ENCODE measurements at places on chromosomes 7 and 10. TPM values are rescaled to one million over a fixed set of nuclear protein-coding genes. Genes with fewer than 3 reads are reported as not detected.
A peak's percentile ranks its signal among the peaks of the same experiment; 100 is the strongest.

- no peak overlapping the region for H3K4me3 ChIP-seq
- H3K36me3 ChIP-seq = no peaks in the 10 kb centered on the region
- DNase-seq = no peak
- H3K27ac ChIP-seq = no peak overlapping the region
Measured at GRCh38 chr7:37255327-37255944, 193.2 kb downstream of the ELMO1 start.

GRCh38 chr10:72764151-72764550 lies 72.2 kb downstream of the MCU start:
- peak overlapping the region; percentile 16 for H3K27ac ChIP-seq
- no peak for DNase-seq
- H3K36me3 ChIP-seq = no peaks in the 10 kb centered on the region
- no peaks in the 10 kb centered on the region for H3K27me3 ChIP-seq

- DNase-seq = no peak
- no peak overlapping the region for H3K4me3 ChIP-seq
- no peaks in the 10 kb centered on the region for H3K36me3 ChIP-seq
Measured at GRCh38 chr10:100878291-100878910, 34.4 kb upstream of the SLF2 start.

- no peaks in the 10 kb centered on the region for H3K27me3 ChIP-seq
- H3K36me3 ChIP-seq = no peaks in the 10 kb centered on the region
- DNase-seq = peak; percentile 26
- no peak overlapping the region for H3K4me3 ChIP-seq
- H3K27ac ChIP-seq = no peak overlapping the region
- no peaks in the 10 kb centered on the region for H3K4me1 ChIP-seq
Measured at GRCh38 chr10:36254199-36254598, 612.1 kb upstream of the FZD8 start.

DNA sequence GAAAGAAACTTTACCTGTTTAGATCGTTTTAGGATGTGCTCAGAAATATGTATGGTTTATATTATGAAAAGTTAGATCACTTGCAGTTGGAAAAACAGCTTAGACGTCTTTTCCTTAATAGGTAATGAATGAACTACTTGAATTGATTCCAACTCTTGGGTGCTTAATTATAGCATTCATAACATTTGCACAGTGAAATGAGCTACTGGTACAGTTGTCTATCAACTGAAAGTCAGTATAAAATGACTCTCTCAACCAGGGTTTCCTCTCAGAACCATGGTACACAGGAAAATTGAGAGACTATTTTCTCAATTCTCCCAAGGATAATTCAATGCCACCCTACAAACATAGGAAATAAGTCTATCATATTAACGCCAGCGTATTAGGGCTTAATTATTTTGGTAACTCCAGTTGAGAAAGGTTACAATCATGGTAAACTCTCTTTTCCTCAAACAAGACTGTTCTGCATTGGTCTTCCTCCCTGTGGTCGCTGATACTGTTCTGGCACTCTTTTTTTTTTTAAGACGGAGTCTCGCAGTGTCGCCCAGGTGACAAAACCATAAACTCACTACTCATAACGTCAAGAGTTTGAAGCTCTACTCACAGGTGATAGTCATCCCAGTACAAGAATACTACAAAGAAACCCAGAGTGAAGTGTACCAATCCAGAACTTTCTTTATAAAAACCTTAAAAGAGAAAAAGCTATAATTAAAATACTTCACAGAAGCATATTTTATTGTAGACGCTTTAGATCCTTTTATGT lies 2.0 kb downstream of the ANLN start:
- H3K27ac ChIP-seq = no peak overlapping the region
- no peak overlapping the region for H3K4me3 ChIP-seq
- H3K27me3 ChIP-seq = no peaks in the 10 kb centered on the region
- H3K4me1 ChIP-seq = peaks cover 14% of the 10 kb centered on the region

GRCh38 chr10:85642082-85642420 lies 724.5 kb downstream of the GRID1 start:
- no peaks in the 10 kb centered on the region for H3K27me3 ChIP-seq
- DNase-seq = no peak
- no peaks in the 10 kb centered on the region for H3K36me3 ChIP-seq
- no peaks in the 10 kb centered on the region for H3K4me1 ChIP-seq
- no peak overlapping the region for H3K4me3 ChIP-seq

DNA sequence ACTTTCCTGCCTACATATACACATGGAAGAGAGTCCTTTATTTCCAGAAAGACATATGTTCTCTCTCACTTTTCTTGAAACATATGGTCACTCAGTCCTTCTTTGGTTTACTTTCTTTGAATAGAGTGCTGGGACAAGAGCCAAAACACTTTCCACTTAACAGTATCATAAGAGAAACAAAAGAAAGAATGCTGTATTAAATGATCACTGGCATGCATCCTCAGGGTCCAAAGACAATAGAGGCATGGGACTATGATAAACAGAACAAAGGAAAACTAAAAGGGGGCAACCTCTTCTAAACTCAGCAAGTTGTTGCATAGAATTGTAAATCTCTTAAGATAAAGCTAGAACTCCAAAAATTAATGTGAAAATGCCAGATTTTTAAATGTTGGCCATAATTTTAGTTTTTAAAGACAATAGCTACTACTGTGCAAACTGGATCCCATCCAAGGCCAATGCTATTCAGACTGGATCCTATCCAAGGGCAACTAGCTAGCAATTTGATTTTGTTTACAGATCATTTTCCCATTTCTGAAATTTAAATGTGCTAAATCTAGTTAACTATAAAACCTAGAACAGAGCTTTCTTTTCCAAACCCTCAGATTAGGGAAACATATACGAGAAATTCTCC lies 687.5 kb downstream of the SORCS3 start:
- DNase-seq = no peak
- H3K36me3 ChIP-seq = no peaks in the 10 kb centered on the region
- no peak overlapping the region for H3K4me3 ChIP-seq
- no peaks in the 10 kb centered on the region for H3K4me1 ChIP-seq
- H3K27ac ChIP-seq = no peak overlapping the region

GRCh38 chr10:3877211-3878000 lies 92.4 kb upstream of the KLF6 start:
- no peak for DNase-seq
- H3K36me3 ChIP-seq = no peaks in the 10 kb centered on the region
- H3K27ac ChIP-seq = no peak overlapping the region
- H3K4me3 ChIP-seq = no peak overlapping the region
- no peaks in the 10 kb centered on the region for H3K27me3 ChIP-seq
- peaks cover 11% of the 10 kb centered on the region for H3K4me1 ChIP-seq

- H3K36me3 ChIP-seq = no peaks in the 10 kb centered on the region
- no peak overlapping the region for H3K4me3 ChIP-seq
- no peaks in the 10 kb centered on the region for H3K4me1 ChIP-seq
- no peak overlapping the region for H3K27ac ChIP-seq
Measured at GRCh38 chr10:104937567-104937966, 296.5 kb downstream of the SORCS3 start.

DNA sequence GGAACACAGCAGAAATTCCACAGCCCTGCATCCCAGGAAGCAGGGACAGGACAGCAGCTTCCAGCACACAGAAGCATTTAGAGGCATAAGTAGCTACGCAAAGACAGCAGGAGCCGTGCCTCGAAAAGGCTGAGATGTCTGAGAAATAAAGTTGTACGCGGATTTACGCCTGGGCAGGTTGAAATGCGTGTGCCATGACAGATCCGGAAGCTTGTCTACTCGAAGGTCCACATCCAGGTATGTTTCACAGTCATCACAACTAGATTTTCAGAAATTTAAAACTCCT lies 26.1 kb downstream of the DIP2C start:
- H3K27me3 ChIP-seq = no peaks in the 10 kb centered on the region
- no peak for DNase-seq
- H3K4me3 ChIP-seq = no peak overlapping the region
- no peaks in the 10 kb centered on the region for H3K36me3 ChIP-seq
- peaks cover 66% of the 10 kb centered on the region for H3K4me1 ChIP-seq

GRCh38 chr10:44913350-44914081 lies 2.4 kb downstream of the TMEM72 start:
- peaks cover 8% of the 10 kb centered on the region for H3K4me1 ChIP-seq
- DNase-seq = no peak
- H3K36me3 ChIP-seq = no peaks in the 10 kb centered on the region
- H3K27ac ChIP-seq = no peak overlapping the region
- no peak overlapping the region for H3K4me3 ChIP-seq

DNA sequence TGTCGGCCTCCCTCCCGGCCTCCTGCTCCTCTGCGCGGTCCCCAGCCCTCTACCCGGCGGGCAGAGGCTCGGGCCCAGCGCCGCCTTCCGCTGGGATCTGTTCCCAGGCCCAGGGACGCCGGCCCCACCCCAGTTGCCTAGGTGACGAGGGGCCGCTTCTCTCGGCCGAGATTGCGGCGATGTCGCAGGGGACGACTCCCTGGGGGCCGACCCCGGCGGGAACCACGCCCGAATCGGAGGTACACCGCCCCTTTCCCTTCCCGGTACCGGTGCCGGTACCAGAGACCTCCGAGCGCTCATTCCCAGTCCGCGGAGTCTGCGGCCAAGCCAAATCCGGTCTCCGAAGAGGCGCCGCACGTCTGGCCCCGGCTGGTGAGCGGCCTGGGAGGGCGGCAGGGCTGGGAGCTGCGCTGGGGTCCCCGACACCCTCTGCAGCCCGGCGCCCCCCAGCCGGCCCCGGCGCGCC lies at the start of gene CABCOCO1:
CABCOCO1 (plus strand) TSS at position 136 of the 466 bp plus-strand sequence; CDS start at position 180, 44 bp downstream.
- no peaks in the 10 kb centered on the region for H3K36me3 ChIP-seq
- H3K27ac ChIP-seq = no peak within 1 kb of the TSS
- H3K4me1 ChIP-seq = no peaks in the 10 kb centered on the region
- DNase-seq = peak; percentile 13
- peak within 1 kb of the TSS; percentile 49 for H3K4me3 ChIP-seq
- H3K27me3 ChIP-seq = no peaks in the 10 kb centered on the region

The C7orf33 gene
- total RNA-seq = not detected

The CFAP46 gene
- 10.6 TPM for total RNA-seq

The GIMAP7 gene
- total RNA-seq = 7.8 TPM

The CD36 gene
- 275 TPM for total RNA-seq

The TDRD1 gene
- total RNA-seq = not detected

Data from gastrocnemius medialis (tissue), 4 donors.